ENCODE measurements at places on chromosomes 12 and 14.
A peak's percentile ranks its signal among the peaks of the same experiment; 100 is the strongest.

DNA sequence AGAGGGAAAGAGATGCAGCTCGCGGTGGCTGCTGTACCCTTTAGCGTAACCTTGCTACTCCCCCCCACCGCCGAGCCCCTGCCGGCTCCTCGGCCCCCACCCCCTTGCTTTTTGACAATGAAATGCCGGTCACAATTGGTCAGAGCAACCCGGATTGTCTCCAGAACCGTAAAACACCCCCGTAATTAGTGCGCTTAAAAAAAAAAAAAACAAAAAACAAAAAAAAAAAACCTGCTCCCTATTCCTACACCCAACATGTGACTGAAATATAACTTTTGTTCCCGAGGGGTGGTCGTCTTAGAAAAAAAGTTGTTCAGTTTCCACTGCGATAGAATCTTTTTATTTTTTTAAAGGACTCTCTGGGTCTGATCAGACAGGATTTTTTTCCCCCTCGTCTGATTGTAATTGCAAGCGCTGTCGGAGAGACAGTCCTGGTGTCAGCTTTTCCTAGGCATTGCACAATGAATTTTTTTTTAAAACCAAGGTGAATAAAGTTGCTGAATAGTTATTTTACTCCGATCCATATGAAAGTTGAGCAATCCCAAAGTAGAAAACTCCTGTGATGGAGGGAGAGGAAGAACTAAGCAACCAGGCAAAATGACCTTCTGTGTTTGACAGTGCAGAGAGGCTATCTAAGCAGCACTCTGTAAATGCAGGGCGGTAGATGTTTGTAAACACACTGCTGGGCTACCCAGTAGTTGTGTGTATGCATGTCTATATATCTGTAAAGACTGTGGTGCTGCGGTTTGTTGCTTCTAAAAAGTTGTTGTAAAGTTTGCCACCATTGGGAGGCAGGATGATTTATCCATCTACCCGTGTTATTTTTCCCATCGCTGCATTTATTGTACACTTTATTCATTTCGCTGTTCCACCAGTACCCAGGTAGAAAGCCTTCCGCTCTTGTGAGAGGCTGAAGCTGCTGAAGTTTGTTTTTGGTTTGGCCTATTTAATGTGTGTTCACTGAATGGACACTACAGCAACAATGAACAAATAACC lies 1.1 kb downstream of the ETV6 start:
- DNase-seq: no peak

DNA sequence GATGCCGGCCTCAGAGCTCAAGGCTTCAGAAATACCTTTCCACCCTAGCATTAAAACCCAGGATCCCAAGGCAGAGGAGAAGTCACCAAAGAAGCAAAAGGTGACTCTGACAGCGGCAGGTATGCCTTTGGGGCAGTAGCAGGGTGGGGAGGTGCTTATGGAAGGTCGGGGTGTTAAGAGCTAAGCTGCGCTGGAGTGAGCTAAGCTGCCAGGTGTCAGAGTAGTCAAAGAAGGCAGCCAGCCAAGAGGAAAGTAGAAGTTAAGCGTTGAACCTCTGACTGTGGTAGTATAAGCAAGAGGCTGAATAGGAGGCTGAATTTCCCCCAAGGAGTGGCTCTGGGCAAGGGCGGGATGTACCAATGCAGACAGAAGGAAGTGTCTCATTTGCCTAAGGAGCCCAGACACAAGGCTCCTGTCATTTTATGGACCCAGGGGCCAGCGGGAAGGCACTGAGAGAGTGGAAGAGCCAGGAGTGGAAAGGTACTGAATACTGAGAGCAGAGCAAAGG lies 29.2 kb downstream of the DYRK4 start:
- DNase-seq: no peak

DNA sequence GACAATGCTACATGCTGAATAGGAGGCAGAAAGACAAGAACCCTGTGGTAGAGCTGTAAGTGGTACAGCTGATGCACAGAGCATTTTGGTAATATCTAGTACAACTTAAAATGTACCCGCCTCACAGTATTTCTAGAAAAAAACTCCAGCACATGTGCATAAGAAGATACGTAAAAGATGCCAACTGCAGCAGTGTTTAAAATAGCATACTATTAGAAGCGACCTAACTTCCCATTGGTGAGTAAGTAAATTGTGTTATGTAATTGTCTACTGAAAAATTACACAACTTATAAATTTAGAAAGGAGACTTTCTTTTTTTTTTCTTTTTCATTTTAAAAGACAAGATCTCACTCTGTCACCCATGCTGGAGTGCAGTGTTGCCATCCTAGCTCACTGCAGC lies 114.3 kb upstream of the CAND1 start:
- no peak for DNase-seq

- no peak for DNase-seq
These were observed 77.7 kb upstream of the MED13L start for GRCh38 chr12:116354950-116355783.

- no peak for DNase-seq
These were observed 6.3 kb downstream of the SLC11A2 start for GRCh38 chr12:51019927-51020326.

- DNase-seq: no peak
These were observed 186.3 kb upstream of the CLEC14A start for GRCh38 chr14:38442208-38442607.

- DNase-seq: no peak
These were observed 297.4 kb upstream of the RTL1 start for GRCh38 chr14:101200650-101201516.

DNA sequence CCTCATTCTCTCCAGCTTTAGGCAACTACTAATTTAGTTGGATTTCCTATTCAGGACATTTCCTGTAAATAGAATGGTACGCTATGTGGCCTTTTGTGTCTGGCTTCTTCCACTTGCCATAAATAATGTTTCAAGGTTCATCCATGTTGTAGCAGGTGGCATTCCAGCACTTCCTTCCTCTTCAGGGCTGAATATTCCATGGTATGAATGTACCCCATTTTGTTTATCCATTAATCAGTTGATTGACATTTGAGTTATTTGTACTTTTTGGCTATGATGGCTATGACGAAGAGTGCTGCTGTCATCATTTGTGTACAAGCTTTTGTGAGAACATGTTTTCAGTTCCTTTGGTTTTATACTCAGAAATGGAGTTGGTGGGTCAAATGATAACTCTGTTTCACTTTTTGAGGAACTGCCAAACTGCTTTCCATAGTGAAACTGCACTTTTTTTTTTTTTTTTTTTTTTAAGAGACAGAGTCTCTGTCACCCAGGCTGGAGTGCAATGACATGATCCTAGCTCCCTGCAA lies 6.5 kb upstream of the CDK2AP1 start:
- no peak for DNase-seq

- no peak for DNase-seq
These were observed 1.5 kb downstream of the KIF21A start for GRCh38 chr12:39441189-39441962.

GRCh38 chr14:92951261-92951660 lies 28.3 kb downstream of the CHGA start:
- DNase-seq: no peak

- DNase-seq: peak; percentile 15
These were observed 22.2 kb downstream of the MANSC1 start for GRCh38 chr12:12327802-12328201.

DNA sequence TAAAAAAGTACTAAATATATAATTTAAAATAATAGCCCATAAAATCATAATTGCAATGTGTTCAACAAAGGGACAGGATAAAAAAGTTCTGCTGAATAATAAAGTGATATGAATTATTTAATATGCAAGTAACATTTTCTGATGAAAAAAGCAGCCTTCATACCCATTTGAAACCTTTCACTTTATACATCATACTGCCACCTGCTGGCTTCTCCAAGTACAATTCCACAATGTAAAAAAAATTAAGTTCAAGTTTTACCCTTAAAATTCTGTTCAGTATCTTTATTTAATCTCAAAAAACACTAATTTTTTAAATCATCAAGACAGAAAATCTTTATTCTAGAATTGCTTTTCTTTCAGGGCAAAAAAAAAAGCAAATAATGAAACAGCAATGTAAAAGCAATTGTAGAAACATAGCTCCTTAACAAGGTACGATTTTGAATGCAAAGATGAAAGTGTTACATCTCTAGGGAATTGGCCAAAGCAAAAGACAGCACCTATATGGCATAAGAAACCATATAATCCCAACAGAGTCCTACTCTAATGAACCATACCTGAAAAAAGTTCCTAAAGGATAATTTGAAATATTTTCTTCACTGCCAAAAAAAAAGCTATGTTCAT lies 15.0 kb downstream of the MDM1 start:
- no peak for DNase-seq

DNA sequence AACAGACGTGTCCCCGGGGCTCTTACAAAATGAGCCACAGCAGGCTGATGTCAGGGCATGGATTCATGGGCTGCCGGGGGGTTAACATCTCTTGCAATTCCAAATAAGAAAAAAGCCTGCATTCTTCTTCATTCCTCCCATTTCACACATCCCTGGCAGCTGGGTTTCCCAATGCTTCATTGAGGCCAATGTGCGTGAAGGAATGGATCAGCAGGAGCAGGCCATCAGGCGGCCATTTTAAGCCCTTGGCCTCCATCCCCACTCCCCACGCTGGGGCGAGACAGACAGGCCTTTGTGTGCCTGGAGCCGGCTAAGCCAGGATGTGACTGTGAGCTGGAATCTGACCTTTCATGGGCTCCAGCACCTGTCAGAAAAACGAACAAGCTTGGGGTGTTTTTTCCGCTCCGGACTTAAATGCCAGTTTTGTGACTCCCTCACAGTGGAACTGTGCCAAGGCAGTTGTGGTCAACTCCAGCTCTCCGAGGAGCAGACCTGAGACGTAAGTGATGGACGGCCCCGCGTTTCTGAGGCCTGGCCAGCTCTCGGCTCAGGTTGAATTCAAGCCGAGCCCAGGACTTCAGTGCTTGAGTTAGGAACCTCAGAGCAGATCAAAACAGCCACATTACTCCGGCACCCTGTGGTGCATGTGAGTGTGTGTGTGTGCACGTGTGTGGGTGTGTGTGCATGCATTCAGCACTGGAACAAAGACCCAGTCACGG lies 133.1 kb downstream of the TMEM30B start:
- no peak for DNase-seq

- no peak for DNase-seq
These were observed 476.6 kb downstream of the RMST start for GRCh38 chr12:97939156-97939555.

Measured in NCI-H2227 treated with DMSO at 0.1 percent for 48 hours (cell line).